CD4-positive, alpha-beta T cell treated with Interleukin-21 for 1 hour (primary cell): ENCODE measurements at places on chromosomes 2 and 18.
A peak's percentile ranks its signal among the peaks of the same experiment; 100 is the strongest.

DNA sequence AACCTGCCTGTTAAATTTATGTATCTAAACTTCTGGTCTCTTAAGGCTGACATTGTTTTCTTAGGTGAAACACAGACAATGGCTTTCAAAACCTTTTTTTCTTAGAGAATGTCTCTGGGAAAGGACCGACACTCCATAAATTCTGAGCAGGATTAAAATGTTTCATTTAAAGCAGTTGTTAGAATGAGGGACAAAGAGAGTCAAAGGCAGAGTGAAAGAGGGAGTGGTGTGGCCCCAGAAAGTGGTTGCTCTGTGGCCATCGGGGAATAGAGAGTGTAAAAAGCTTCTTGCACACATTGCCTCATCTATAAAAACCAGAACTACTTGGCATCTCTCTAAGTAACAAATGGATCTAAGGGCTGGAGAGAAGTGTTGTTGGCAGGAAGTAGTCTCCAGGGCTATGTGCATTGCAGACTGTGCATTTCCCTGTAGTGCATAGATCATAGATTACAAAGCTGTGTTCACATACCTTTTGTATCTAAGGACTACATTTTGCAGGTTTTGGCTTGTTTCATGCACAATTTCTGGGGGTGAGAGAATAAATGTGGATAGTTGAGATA lies 3.6 kb downstream of the RPRM start:
- no peak for DNase-seq

GRCh38 chr2:46574457-46575355 lies 95.3 kb downstream of the TMEM247 start:
- DNase-seq, result no peak

DNA sequence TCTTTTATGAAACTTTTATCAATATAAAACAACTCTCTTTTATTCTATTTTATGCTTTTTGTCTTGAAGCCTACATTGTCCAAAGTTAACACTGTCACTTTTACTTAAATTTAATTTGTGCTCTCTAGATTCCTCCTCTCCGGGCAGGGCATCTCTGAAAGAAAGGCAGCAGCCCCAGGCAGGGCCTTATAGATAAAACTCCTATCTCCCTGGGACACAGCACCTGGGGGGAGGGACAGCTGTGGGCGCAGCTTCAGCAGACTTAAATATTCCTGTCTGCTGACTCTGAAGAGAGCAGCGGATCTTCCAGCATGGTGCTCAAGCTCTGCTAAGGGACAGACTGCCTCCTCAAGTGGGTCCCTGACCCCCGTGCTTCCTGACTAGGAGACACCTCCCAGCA lies 447.7 kb upstream of the FANCL start:
- no peak for DNase-seq

GRCh38 chr2:152036611-152037469 lies 62.0 kb downstream of the CACNB4 start:
- DNase-seq, result peak; percentile 55

GRCh38 chr2:20470211-20470610 lies 23.3 kb downstream of the RHOB start:
- no peak for DNase-seq

DNA sequence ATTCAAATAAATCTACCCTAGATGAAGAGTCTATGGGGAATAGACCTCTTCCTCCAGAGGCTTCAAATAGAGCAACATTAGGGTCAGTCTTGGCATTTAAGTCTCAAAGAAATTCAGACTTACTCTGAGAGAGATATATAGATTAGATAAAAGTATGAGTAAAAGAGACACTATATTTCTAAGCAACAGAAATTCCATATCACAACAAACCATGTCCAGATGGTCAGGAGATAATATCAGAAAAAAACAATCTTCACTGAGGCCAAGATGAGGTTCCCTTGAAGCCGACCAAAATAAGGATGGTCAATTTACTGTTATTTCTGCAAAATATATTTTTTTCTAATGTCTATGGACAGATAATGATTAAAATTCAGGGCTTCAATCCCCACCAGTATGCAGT lies 89.1 kb upstream of the NOSTRIN start:
- DNase-seq, result no peak

- no peak for DNase-seq
These were observed 320.9 kb upstream of the MC4R start for GRCh38 chr18:60693426-60693825.

- no peak for DNase-seq
These were observed 168.8 kb downstream of the RTP5 start for GRCh38 chr2:242038166-242038927.

GRCh38 chr18:55343396-55344073 lies 244.5 kb downstream of the TCF4 start:
- DNase-seq, result no peak

DNA sequence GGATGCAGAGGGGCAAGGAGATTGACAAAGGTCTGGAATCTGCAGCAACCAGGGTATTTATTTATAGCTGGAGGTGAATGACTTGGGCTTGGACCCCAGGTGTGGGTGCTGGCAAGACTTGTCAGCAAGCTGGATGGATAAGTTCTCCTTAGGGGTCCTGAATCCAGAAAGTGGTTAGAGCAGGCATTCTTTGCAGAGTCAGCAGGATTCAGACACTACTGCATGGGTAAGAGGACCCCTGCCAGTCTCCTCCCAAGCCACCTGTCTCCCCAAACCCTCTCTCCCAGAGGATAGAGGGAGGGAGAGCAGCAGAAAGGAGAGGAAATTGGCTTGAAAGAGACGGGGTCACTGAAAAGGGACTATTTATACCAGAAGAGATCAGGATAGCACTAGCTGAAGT lies 89.5 kb downstream of the VAPA start:
- no peak for DNase-seq

- no peak for DNase-seq
These were observed 5.9 kb downstream of the ATP8B1 start for GRCh38 chr18:57797209-57797651.

DNA sequence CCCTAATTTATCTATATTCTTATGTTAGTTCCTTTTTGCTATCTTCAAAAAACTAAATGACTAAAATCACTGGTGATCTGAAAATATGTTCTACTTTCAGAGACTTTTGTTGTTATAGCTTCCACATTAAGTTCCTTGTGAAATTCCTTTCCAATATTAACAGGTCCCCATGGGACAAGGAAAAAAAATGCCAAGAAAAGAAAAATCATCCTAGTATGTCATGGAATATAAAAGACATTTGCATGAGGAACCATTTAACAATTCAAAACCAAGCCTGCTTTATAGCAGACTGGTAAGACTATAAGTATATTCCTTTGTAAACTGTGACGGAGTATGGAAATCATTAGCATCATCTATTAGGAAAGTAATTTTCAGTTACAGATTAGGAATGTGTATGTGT lies 48.1 kb downstream of the COBLL1 start:
- DNase-seq, result no peak

DNA sequence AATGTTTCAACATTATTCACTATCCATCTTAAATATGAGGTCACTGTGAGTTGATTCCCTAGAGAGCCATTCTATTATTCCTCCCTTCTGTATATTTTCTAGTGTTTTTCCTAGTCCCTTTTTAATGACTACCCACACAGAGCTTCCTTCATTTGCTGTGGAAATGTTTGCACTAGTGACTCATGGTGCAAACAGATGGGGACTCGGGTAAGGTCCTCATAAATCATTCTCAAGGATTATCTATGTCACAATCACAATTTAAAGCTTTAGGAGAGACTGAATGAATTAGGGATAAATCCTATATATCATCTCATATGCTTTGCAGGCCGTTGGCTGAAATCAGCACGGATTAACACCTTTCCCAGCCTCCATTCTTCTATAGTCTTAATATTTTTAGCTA lies 159.6 kb downstream of the DCC start:
- no peak for DNase-seq

GRCh38 chr2:36387258-36387916 lies 31.8 kb downstream of the CRIM1 start:
- no peak for DNase-seq

DNA sequence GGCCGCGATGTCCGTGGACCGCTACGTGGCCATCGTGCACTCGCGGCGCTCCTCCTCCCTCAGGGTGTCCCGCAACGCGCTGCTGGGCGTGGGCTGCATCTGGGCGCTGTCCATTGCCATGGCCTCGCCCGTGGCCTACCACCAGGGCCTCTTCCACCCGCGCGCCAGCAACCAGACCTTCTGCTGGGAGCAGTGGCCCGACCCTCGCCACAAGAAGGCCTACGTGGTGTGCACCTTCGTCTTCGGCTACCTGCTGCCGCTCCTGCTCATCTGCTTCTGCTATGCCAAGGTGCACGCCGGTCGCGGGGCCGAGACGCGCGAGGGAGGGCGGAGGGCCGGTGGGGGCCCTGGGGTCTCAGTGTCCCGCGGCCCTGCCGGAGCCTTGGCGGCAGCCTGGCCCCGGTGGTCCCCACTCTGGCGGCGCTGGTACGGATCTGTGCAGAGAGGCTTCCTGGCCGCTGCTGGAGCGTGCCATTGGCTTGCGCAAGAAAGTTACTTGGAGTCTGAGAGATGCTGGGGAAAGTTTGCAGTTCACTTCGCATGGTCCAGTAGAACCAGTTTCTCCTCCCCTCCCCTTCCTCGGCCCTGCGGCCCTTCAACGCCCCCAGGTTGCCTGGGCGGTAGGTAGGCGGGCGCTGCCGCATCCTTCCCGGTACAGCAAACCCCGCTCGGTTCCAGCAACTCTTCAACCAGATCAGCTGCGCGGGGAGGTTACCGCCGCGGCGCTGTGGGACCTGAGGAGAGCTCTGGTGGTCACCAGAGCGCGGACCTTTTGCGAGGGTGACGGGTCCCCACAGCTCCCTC lies 1.5 kb downstream of the GALR1 start:
- no peak for DNase-seq

- DNase-seq, result no peak
These were observed 87.3 kb downstream of the ACAA2 start for GRCh38 chr18:49725809-49726674.

DNA sequence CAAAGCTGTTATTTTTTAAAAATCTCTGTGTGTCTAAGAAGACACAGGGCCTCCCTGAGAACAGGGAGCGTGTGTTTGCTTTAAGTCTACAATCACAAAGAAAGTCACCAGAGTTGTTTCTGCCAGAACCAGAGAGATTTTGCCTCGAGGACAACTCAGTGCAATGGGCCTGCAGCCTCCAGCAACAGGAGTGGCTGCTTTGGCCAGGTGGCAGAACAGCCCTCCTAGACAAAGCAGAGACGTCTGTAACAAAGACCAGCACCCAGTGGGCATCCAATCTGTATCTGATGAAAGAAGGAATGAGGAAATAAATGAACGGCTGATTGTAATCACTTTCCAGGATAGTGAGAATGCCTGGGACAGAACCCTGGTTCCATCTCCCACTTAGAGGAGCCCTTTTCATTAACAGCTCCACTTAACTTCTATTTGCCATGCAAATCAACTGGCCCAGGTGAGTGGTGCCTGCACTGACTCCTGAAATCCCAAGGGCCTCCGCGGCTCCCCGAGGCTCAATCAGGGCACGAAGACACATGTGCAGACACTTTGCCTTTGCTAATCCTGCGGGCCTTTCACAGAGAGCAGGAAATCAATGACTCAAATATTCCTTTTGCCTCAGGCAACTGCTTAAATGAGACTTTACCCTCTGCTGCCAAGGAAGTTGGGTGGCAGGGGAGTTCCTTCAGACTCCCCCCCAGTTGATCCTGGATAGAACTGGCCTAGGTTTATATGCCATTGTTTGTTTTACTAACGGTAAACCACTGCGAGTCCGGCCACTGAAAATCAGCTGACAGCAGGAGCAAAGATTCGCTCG lies 146.5 kb downstream of the CABLES1 start:
- DNase-seq, result no peak

- no peak for DNase-seq
These were observed 1.9 kb downstream of the SOS1 start for GRCh38 chr2:39118786-39119499.

DNA sequence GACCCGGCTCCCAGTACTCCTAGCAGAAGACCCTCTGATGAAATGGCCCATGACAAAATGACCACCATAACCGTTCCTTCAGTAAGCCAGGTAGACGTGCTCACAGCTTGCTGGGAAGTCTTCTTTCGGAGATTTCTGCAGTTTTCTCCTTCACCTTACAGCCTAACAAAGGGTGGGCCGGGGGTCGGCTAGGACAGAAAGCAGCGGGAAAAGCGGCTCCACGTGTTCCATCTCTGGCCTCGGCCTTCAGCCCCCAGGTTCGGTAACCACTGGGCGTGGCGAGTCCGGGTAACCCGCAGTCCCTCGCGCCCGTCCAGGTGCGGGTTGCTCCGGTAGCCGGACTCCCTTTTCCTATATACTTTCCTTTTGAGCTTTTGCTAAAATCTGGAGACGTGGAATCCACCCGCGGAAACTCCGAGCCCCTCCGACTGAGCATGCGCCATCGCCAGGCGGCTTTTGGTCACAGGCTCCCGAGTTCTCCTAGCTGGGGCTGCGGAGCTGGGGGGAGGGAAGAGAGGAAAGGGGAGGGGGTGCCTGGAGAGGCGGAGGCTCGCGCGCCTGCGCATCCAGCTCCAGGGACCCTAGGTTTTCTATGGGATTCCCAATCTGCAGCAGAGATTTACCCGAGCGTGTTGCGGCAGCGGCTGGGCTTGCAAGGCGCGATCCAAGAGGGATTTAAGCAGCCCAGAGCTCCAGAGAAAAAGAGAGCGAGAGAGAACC lies at the start of gene VSNL1:
Gene VSNL1, plus strand, starts transcription at position 604 of the 720 bp plus-strand sequence. CDS start 51,379 bp downstream, outside the sequence.
- DNase-seq, result no peak

DNA sequence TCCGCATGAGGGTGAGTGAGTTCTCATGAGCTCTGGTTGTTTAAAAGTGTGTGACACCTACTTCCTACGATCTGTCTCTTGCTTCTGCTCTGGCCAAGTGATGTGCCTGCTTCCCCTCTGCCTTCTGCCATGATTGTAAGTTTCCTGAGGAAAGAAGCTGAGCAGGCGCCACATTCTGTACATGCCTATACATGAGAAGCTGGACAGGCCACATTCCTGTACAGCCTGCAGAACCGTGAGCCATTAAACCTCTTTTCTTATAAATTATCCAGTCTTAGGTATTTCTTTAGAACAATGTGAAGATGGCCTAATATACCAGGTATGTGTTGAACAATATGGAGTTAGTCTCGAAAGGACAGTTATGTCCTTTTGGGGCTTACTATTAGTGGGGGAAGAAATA lies 281.0 kb downstream of the ALK start:
- no peak for DNase-seq

DNA sequence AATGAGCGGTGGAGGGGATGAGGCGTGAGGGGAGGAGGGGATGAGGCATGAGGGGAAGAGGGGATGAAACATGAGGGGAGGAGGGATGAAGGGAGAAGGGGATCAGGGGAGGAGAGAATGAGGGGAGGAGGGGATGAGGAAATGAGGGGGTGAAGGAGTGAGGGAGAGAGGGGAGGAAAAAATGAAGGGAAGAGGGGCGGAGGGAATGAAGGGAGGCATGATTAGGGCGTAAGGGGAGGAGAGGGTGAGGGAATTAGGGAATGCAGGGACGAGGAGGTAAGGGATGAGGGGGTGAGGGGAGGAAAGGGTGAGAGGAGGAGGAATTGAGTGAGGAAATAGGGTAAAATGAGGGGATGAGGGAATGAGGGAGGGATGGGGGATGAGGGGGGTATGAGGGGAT lies 40.5 kb downstream of the AQP12A start:
- DNase-seq, result no peak

- DNase-seq, result no peak
These were observed 78.3 kb upstream of the ODC1 start for GRCh38 chr2:10526281-10527000.

DNA sequence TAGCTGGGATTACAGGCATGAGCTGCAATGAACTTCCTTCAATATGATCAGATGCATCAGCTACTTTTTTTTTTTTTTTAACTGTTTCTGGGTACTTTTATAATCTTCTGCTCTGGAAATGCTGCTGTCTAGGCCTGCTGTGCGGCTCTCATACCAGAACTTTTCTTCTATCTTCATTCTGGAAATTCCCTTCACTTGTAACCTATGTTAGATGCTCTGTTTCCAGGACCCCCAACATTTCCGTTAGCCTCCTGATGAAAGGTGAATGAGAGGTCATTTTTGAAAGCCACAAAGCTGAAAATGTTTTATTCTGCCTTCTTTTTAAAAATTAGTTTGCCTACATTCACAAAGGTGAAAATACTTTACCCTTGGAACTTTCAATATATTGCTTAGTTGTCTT lies 8.6 kb downstream of the AGFG1 start:
- DNase-seq, result no peak
